ENCODE measurements at places on chromosomes 6 and 20.

- no peak for DNase-seq
Measured at GRCh38 chr20:21240394-21240793, 62.7 kb upstream of the XRN2 start.

GRCh38 chr20:13870170-13870748 lies 85.4 kb downstream of the NDUFAF5 start:
- DNase-seq = no peak

DNA sequence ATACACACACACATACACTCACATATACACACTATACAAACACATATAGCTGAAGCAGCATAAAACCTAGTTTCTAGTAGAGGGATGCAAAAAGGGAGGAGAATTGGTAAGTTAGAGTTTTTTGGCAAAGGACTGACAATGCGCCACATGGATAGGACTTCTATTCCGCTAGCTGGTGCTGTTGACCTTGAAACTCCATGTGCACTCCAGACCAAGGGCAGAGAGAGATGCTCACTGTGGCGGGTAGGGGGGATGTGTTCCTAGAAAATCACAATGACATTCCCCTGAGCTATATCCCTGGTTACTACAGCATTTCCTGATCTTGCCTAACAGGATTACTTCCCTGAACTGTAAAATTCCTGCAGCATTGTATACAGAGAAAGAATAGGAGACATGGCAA lies 19.2 kb downstream of the MICA start:
- DNase-seq = no peak

- DNase-seq = no peak
Measured at GRCh38 chr6:35489995-35490791, 6.7 kb downstream of the TEAD3 start.

DNA sequence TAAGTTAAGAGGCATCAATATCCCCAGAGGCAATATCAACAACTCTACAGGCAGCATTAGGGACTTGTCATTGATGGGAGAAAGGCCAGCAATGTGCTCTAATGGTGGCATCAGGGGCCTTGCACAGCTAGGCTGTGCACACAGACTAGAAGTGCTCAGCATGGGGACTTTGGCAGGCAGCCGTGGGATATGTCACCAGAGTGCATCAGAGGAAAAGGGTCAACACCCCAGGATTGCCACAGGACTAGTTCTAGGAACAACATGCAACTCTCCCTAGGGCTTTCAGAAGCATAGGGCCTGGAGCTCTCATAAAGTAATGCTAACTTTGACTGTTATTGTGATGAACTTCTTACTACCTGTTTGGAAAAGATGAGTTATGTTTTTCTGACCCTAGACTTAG lies 32.2 kb upstream of the OSTM1 start:
- DNase-seq = no peak

DNA sequence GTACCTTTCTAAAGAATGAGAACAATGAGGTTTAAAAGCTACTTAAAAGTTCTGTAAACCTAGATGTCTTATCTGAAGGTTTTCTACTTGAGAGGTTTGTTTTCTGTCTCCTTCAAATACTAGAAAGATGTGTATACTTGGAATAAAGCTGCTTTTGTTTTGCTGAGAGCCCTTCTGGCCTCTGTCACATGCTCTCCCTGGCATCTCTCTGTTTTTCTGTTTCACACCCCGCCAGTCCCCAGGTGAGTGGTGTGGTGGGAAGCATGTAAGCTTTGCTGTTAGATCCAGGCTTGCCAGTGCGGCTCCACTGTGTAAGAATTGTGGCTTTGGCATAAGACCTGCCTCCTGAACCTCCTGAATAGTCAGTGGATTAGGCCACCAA lies 56.8 kb downstream of the SNX9 start:
- no peak for DNase-seq

- DNase-seq = no peak
Measured at GRCh38 chr20:62518911-62519310, 43.1 kb upstream of the GATA5 start.

DNA sequence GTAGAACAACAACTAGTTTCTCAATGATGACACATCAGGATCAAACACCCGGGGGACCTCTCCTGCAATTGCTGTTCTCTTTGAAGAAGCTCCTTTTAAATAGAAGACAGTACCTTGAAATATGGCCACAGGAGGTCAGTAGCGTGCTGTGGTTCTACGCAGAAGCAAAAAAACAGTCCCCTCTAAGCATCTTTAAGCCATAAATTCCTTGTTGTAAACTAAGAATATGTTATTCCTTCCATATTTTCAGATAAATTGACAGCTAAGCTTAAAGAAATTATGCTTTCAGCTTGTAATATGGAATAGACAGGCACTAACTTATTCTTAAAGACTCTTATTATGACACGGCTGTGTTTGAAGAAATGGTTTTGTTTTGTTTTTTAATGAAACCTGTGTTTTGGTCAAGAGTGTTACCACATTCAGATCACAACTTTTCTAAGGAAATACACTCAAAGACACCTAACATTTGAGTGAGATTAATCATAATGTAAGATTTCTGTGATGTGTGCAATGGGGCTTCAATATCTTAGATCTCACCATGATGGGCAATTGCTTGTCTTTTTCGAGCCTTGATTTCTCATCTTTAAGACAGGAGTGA lies 49.7 kb upstream of the IL20RA start:
- DNase-seq = peak; percentile 62

DNA sequence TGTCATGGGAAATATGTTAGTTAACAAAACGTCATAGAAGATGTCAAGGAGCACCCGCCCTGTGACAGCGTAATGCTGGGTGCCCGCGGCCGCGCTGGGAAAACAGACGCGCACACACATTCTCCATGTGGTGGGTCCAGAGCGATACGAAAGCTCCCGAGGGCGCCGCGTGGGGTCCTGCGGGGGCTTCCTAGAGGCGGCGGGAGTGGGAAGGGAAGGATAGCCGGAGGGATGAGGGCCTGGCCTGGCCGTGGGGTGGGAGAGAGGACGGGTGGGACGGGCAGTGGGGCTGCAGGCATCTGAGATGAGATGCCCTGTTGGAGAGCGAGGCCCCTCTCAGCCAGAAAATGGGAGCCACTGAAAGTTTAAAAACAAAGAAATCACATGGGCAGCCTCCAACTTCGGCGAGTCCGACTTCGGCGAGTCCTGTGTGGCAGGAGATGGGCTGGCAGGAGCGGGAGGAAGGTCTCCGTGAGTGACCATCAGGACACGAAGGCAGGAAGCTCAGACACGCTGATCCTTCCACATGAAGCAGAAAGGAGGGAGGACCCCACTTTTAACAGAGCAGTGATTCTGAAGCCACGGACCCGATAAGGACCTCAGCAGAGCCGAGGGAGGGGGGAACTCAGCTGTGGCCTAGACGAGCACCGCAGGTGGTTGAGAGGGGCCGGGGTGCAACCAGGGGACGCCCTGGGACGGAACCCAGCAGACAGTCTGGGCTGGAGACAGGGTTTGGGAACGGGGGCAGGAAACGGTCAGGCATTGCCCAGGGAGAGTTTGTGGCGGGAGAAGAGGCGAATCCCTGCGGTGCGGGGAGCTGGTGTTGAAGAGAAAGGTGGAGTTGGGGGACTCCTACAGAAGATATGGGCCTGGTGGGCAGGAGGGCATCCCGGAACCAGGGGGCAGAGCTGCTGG lies 114.1 kb upstream of the FRMD1 start:
- no peak for DNase-seq

GRCh38 chr6:52985228-52985627 lies 9.9 kb downstream of the GSTA4 start:
- DNase-seq = no peak

- DNase-seq = no peak
Measured at GRCh38 chr20:21862956-21863355, 157.5 kb downstream of the PAX1 start.

DNA sequence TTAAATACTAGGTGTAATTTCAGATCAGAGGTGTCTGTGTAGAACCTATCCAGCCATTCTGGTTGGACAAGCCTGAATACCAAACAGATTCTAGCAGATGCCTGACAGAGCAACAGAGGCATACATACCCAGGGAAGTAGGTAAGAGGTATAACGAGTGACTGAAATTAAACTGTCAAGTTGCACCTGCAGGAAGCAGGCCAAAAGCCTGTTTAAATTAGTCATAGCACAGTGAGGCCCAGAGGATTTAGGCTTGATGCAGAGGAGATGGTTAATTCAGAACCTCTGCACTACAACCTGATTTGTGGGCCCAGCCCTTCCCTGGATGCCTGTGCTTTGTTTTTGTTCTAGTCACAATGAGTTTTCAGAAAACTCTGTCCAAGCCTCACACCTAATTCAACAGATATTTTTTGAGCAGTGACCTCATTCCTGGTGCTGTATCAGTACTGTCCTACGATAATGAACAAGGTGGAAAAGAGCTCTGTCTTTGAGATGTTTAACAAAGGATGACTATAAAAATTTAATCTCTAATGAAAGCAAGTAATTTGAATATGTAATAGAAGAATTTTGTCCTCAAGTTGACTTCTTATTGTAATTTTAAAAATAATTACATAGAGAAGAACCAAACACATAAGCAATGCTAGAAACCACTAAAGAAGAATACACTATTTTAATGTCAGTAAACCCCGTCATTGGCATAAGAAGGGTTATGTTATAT lies 31.7 kb downstream of the C6orf58 start:
- DNase-seq = no peak

GRCh38 chr6:13923527-13924145 lies 1.1 kb upstream of the RNF182 start:
- no peak for DNase-seq

DNA sequence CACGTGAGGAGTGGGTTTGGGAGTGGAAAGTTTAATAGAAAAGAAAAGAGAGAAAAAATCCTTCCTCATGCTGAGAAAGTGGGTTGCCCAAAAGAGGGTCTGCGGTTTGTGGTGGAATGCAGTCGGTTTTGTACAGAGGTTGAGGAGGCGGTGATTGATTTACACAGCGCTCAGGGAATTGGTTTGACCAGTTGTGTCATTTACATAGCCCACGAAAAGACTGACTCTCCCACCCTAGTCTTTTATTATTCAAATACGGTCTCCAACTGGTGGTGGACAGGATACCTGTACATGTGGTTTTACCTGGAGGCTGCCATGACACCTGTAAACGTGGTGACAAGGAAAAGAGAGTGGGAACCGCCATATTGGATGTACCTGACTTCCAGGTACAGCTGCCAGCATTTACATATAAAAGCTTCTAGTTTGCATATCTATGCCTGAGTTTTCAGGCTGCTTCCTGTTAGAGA lies 42.1 kb downstream of the HLA-DPB1 start:
- DNase-seq = no peak

DNA sequence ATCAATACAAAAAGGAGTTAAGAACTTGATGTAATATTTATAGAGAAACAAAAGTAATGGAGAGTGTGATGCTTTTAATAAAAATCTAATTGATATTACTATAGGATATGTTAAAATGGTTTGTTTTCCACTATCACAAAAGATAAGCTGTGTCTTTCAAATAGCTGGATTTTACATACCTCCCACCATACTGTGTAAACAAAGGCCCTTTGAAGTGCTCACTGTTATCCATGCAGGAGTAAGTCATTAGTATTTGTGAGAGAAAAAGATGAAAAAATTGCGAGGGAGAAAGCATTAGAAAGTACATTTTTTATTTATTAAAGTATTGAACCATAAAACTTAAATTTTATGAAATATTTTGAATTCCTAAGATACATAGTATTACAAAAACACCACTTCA lies 733.0 kb downstream of the GRIK2 start:
- DNase-seq = no peak

GRCh38 chr20:54431156-54431944 lies 44.0 kb upstream of the DOK5 start:
- no peak for DNase-seq

- DNase-seq = no peak
Measured at GRCh38 chr6:75331151-75331550, 46.6 kb upstream of the TMEM30A start.

DNA sequence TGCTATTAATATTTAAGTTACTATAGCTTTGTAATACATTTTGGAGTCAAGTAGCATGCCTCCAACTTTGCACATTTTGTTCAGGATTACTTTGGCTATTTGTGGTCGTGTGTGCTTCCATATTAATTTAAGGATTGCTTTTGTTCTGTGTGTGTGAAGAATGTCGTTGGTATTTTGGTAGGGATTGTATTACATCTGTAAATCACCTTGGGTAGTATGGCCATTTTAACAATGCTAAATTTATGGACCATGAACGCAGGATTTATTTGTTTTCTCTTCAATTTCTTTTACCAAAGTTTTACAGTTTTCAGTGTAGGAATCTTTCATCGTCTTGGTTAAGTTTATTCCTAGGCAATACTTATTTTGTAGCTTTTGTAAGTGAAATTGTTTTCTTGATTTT lies 758.0 kb downstream of the FRK start:
- DNase-seq = no peak

DNA sequence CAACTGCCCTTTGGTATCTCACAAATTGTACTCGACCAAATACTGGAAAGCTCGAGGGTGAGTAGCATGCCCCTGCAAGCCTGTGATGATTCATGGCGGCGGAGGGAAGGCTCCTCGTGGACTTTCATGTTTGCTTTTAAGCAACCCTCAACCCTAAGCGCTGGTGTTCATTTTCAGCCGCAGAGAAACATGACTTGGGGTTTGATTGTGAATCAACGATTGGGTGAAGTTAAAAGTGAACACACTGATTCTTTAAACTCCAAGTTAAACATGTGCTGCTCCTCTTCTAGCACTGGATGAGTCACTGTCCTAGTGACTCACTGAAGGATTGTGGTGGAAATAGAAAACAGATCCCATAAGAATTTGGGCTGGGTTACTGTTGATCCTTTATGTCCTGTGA lies 8.3 kb downstream of the CD109 start:
- DNase-seq = peak; percentile 77

- DNase-seq = no peak
Measured at GRCh38 chr20:896501-897025, 19.6 kb downstream of the ANGPT4 start.

DNA sequence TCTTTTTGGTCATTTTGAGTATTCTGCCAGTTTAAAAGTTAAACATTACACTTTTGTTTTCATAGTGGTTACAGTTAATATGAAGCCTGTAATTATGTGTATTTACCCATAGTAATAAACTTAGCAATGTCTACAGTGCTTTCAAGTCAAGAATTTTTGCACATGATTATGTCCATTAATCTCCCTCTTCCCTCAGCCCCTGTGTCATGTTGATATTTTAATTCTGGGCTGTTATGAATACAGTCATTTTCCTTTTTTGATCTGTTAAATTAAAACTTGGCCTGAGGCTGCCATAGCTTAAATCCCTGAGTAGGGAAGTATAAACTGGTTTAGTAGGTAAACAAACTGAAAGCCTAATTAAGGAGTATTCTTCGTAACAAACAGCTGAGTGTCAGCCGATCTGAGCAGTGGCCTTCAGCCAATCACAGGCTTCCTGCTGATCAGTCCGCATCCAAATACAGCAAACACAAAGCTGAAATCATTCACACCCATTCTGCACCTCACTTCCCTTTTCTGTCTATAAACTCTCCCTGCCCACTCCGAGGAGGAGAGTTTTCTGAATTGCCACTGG lies 9.5 kb upstream of the SFT2D1 start:
- DNase-seq = no peak

DNA sequence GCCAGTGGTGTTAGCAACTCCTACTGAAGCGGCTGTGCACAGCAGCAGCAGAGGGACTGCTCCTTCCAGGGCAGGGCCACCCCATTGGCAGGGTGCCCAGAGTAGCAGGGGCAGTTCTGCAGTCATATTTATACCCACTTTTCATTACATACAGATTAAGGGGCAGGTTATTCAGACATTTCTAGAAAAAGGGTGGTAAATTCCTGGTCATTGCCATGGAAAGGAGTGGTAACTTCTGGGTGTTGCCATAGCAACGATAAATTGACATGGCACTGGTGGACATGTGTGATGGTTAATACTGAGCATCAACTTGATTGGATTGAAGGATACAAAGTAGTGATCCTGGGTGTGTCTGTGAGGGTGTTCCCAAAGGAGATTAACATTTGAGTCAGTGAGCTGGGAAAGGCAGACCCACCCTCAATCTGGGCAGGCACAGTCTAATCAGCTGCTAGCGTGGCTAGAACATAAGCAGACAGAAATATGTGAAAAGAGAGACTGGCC lies 45.0 kb downstream of the IYD start:
- DNase-seq = no peak

Measured in activated T-cell treated with anti-CD3 and anti-CD28 coated beads, Interleukin-2, amount 50 U/mL, for 48 hours (primary cell).